Karpas-422 (cell line): ENCODE measurements at places on chromosomes 12 and 14.

GRCh38 chr12:16581416-16581815 is 24.5 kb downstream of the LMO3 start:
- no peak for DNase-seq

GRCh38 chr12:61365001-61365400 is 895.2 kb upstream of the USP15 start:
- DNase-seq = no peak

- DNase-seq = no peak
Observed at GRCh38 chr12:16349131-16349460, 1.7 kb downstream of the MGST1 start.

GRCh38 chr12:57104292-57104910 is 6.8 kb downstream of the STAT6 start:
- no peak for DNase-seq

DNA sequence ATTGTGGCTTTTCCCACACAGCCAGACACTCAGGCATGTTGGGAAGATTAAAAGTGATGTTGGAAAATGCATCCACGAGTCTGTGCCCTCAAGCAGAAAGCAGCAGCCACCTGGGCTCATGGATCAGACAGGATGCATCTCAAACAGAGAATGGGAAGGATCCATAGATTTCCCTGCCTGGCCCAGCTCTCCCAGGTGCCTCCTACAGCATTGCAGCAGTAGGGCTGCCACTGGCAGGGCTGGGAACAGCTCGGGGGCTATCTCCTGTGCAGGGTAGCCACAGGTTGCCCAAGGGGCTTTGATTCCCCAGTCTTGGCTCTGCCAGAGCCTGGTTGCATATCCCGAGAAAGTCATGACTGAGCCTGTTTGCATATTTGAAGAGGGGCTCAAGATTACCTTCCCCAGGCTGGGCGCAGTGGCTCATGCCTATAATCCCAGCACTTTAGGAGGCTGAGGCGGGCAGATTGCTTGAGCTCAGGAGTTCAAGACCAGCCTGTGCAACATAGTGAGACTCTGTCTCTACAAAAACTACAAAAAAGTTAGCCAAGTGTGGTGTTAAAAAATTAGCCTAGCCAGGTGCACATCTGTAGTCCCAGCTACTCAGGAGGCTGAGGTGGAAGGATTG is 19.5 kb downstream of the C14orf132 start:
- no peak for DNase-seq

DNA sequence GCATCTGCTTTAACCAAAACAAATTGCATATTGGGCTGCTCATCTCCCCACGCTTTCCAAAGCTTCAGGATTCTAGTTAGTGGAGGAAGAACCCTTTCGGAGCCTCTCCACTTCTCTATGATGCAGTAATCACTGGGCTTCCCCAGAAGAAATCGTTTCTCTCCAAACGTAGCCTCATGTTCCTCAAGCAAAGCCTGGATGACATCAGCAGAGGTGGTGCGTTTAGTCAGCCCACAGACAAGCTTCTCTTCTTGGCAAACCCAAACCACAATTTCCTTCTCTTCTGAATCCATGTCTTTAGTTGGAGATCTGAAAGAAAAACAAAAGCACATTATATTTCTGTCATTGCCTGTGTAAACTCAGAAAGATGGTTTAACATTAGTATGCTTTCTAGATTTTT is 30.6 kb downstream of the RASSF9 start:
- DNase-seq = no peak

DNA sequence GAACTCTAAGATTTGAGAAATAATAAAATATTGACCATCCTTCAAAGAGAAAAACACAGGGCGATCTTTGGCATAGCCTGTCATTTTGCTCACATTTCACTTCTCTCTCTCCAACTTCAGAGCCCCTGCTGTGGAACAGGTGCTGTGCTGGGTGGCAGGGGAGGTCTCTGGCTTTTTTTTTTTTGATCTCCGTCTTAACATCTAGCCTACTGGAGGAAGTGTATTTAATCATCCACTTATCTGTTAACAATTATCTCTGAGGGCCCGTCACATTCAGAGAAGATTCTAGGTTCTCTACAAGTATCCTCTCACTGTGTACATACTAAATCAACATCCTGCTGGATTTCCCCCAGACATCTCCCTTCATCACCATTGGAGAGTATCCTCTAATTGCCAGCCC is 34.1 kb downstream of the CHST11 start:
- DNase-seq = no peak
